M059J (cell line): ENCODE measurements at places on chromosomes 1 and 21.

- DNase-seq: no peak
Observed at GRCh38 chr1:3036447-3037280, 15.4 kb downstream of the ACTRT2 start.

GRCh38 chr1:233993651-233994050 is 89.2 kb downstream of the SLC35F3 start:
- DNase-seq: peak; percentile 93

DNA sequence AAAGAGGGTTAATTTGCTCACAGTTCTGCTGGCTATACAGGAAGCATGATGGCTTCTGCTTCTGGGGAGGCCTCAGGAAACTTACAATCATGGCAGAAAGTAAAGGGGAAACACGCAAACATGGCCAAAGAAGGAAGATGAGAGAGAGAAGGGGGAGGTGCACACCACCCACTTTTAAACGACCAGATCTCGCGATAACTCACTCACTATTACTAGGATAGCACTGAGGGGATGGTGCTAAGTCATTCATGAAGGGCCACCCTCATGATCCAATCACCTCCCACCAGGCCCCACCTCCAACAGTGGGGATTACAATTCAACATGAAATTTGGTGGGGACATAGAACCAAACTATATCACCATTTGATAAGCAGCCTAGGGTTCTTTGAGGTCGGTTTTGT is 2.4 kb upstream of the C1orf115 start:
- DNase-seq: no peak

DNA sequence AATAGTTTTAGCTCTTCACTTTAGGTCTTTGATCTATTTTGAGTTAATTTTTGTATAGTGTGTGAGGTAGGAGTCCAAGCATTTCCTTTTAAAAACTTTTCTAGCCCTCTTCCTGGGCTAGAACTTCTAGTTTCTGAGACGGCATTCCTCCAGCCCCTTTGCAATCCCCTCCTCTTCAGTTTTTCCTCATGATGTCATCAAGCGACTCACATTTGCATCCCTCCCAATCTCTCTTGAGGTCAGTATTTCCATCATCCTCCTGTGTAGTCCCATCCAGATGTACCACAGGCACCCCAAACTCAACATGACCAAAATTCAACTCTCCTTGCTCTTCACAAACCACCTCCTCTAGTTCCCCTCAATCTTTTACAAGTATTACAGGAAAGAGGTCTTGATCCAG is 10.7 kb downstream of the HMGN2 start:
- peak; percentile 44 for DNase-seq

DNA sequence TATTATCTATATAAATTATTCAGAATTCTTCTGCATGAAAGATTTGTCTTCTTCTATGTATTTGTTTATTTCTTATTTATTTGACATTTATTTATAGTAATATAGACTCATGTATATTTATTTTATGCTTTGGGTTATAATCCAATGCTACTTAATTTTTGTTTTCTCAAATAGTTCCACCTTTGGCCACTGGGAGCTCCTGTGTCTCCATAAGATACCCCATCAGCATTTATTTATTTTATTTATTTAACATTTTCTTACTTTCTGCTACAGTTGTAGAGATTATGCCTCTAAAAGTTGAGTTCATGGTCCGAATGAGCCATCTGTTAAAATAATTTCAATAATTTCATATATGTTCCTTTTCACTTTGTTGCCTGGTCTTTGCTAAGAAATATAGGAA is 289.4 kb downstream of the ADGRL2 start:
- no peak for DNase-seq

DNA sequence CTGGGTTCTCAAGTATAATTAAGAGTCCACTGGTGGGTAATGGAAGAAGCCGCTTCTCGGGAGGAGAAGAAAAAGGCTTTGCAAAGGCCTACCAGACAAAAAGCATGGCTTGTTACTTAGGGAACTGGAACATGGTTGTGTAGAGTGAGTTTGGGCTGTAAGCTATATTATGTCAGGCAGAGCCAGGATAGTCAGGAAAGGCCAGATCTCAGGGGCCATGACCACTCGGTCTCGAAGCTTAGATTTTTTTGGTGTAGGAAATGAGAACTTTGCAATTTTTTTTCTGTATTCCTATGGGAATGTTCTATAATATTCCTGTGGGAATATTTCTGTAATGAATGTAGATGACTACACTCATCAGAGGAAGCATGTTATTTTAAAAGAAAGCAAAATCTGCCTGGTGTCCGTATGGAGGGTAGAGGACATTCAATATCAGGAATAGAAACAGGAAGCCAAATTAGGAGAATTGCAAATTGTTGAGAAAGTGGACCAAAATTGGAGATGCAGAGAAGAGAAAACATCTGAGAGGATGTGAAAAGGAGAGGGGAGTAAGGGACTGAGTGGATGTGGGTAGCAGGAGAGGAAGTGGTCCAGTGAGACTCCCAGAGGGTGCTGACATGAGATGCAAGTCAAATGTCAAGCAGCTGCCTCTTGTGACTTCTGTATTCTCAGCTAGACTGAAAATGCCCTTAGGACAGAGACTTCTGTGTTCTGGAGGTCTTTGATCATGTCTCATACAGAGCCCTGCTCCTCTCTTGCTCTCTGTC is 45.2 kb upstream of the HAO2 start:
- no peak for DNase-seq

DNA sequence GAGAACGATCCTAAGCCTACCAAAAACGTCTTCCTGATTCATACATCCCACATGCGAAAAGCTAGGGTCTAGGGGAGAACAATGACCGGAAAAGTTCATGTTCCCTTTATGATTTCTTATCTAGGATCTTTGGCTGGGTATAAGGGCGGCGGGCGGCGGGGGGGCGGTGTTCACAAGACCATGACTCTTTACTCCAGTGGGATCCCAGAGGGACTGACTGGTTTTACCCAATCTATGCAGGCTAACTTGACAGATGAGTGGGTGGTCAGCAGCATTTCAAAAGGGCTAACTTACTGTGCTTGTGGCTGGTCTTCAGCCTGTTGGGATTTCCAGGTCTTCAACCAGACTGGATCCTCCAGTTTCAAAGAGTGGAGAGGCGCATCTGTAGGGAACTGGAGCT is 40.3 kb downstream of the CNIH3 start:
- no peak for DNase-seq

- DNase-seq: no peak
Observed at GRCh38 chr1:153532181-153532580, 3.6 kb downstream of the S100A6 start.

- DNase-seq: peak; percentile 33
Observed at GRCh38 chr1:228378090-228378872, 28.4 kb downstream of the TRIM11 start.

DNA sequence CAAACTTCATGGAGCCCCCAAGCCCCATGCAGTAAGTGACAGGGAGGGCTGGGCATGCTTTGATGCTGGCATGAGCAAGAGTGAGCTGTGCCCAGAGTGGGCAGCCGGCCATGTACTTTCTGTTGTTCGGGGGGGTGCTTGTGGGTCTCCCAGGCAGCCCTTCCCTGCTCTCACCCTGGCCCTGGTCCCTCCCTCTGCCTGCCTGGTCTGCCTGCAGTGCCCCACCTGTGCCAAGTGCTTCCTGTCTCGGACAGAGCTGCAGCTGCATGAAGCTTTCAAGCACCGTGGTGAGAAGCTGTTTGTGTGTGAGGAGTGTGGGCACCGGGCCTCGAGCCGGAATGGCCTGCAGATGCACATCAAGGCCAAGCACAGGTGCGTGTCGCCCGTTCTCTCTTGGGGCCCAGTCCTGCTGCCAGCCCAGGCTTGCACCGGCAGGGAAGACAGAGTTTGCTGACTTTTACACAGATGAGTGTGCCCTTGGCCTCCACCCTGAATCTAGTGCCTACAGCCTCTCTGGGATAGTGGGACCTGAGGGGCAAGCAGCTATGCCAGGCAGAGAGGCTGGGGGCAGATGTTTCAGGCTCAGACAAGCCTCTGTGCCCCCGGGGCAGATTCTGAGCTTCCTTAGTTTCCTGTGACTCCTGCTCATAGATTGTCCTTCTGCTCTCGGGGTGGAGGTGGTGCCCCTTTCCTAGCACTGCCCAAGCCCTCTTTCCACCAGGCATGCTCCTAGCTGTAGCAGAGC is 7.6 kb downstream of the ZBTB48 start:
- no peak for DNase-seq

GRCh38 chr1:26585471-26585870 is 55.9 kb downstream of the RPS6KA1 start:
- DNase-seq: no peak

DNA sequence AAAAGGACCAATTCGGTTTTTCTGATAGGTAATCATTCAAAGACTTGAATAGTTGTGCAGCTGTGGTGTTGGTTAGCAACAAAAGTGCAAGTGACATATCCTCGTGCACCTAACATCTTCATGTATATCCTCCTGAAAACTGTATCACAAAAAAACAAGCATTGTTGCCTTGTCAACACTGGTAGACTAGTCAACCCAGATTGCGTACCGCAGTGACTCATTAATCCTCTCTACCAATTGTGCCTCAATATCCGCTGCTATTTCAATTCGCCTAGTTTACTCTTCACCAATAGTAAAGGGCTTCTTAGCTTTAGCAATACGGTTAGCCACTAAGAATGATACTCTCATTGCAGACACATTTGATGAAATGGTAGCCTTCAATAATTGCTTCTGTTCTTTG is 3.5 kb downstream of the HHAT start:
- no peak for DNase-seq

GRCh38 chr1:69519006-69519405 is 48.7 kb upstream of the LRRC7 start:
- DNase-seq: no peak

DNA sequence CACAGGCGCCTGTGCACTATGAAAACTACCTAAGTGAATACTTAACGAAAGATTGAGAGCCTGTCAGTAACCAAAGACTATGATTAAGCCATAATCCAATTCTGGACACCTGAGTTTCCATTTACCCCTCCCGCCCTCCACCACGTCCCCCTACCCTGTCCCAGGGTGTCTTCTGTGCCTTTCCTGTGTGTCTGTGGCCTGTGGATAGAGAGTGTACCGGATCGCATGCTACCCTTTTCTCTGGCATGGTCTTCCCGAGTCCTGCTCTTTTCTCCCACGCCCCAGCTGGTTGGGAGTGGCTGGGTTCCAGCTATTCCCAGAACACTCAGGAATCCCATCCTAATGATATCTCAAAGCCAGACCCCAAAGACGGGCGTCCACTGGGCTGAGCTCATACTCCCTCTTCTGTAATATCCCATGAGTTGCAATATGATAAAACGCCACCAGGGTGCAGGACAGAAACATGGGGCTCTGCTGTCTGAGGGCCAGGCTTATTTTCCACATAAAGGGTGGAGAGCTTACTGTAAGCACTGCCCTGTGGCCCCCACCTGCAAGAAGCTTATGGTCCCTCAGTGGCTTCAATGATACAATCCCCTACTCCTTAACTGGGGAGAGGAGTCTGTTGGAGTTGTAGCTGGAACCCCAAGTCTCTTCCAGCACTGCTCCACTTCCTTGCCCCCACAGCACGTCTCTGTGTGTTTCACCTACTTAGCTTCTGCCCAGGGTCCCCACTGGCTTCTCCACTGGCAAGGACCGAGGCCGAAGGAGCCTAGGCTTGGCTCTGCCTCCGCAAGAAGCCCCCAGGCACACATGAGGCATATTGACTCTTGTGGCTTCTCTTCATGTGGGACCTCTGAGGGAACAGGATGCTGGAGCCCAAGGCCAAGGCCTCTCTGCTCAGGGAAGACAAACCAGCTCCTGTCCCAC is 17.6 kb upstream of the ALX3 start:
- DNase-seq: peak; percentile 65

DNA sequence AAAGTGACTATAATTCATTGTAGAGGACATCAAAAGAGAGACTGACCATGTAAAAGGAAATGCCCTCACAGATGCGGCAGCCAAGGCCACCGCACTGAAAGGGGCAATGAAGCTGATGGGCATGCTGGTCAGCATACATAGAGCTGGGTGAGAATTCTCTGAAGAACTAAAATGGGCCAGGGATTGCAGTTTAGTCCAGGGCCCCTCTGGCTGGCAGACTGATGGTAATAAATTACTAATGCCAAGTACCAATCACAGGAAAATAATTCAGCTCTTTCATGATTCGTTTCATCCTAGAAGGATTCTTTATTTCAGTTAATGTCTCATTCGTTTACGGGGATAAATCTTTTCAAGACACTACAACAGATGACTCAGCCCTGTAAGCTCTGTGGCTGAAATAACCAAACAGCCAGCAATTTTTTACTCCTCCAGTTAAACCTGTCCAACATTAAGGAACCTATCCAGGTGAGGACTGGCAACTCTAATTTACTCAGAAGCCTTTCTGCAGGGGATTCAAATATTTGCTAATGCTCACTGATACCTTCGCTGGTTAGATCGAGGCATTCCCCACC is 56.9 kb upstream of the MAP1LC3C start:
- peak; percentile 22 for DNase-seq

GRCh38 chr21:42002421-42002958 is 7.7 kb downstream of the ZBTB21 start:
- DNase-seq: peak; percentile 94

- peak; percentile 90 for DNase-seq
Observed at GRCh38 chr1:224266915-224267856, 62.8 kb downstream of the NVL start.

DNA sequence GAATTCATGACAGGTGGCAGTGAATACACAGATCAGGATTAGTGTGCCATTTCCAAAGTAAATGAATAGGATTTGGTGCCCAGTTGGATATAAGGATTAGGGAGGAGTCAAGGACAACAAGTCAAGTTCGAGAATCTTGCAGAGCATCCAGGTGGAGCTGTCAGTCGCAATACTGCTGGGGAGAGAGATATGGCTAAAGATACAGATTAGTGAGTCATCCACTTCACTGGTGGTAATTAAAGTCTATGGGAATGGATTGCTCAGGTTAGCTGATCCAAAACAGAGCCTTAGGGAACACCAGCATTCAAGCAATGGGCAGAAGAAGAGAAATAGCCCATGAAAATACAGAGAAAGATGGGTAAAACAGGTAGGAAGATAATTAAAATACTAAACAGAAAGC is 26.8 kb downstream of the BCAS2 start:
- DNase-seq: peak; percentile 5

DNA sequence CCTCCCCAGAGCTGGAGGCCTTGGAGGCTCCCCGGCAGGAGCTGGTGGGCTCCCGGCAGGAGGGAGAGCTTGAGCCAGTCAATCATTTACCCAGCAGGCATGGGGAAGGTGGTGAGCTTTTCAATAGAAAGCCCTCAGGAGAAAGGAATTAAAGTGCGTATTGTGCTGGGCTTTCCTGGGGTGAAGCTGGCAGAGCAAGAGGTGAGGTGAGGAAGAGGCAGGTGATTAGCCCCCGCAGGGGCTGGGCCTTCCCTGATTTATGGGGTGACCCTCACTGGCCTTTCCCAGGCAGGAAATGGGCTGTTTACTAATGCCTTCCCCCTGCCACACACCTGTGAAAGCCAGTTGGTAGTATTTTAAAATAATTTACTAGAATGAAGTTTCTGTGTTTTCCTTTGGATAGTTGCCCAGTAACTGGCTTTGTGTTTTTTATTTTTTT is 25.8 kb downstream of the CLDN14 start:
- no peak for DNase-seq

DNA sequence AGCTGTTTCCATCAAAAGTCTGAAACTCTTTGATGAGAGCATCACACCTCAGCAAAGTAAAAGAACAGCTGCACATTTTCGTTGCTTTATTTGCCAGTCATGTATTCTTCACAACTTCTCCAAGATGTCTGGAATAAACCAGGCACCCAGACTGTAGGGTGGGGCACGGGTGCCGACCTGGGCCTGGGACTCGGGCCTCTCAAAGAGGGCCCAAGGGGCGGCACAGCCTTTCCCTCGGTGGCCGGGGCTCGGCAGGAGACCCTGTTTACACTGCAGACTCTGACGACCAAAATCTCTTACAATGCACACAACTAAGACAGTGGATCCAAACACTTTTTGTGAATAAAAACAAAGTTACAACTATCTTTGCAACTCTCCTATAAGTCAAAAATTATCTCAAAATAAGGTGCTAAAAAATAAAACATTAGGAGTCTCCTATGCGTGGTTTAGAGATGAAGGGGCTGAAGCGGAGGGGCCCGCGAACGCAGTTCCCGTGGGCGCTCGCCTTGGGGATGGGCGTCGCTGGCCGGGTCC is 696 bp downstream of the LSS start:
- DNase-seq: no peak
